ENCODE measurements at places on chromosomes 2 and 18.

DNA sequence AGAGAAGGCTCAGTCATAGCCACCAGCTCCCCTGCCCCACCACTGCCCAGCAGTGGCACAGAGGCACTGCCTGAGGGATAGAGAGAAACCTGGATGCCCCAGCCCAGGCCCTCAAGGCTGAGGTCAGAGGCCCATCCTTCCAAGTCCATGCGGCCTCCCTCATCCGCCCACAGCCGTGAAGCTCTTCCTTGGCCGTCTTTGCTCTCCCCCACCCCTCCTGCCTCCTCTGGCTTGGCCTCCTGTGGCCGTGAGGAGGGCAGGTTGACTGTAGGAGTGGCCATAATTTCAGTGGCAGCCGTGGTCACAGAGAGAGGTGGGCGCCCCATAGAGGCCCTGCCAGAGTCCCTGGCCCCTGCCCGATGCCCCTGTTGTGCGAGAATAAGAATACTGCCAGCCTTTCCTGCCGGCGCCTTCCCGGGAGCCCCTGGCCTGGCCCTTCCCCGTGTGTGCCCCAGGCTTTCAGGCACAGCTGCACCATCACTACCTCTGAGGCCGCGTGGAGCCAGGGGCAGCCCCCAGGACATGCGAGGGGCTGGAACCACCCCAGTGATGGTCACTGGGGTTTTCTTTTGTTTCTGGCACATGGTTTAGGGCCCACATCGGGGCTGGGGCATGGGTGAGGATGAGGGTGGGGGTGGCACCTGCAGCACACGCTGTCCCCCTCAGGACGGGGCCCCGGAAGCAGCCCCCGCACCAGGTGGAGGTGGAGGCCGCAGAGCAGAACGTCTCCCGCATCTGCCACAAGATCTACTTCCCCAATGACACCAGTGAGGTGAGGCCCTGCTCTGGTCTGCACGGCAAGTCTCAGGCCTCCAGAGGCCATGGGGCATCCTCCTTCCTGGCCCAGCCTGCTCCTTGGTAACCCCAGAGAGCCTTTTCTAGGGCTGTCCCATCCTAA lies 13.1 kb upstream of the GPR17 start:
- H3K27ac ChIP-seq: no peak overlapping the region
- H3K4me3 ChIP-seq: no peak overlapping the region
- no peaks in the 10 kb centered on the region for H3K27me3 ChIP-seq
- no peak for DNase-seq

DNA sequence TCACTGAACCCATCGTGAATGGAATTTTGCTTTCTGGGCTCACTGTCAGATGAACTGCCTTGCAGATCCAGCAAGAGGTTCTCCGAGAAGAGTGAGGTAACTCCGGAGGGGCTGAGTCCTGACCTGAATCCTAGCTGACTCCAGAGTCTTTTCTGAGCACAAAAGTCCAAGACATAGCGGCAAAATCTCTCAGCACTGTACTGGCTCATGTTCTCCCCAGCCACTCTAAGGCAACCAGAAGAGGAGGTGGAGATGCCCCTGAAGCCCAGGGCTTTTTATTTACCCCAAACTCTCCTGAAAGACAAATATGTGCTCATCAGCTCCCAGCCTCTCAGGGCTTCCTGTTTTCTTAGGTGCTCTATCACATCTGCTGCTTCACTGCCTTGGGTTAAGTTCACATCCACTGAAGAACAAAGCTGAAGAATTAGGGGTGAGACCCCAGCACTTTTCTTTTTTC lies 221.8 kb downstream of the MREG start:
- peak overlapping the region; percentile 23 for H3K27ac ChIP-seq
- no peak for DNase-seq
- no peaks in the 10 kb centered on the region for H3K36me3 ChIP-seq
- H3K4me3 ChIP-seq: no peak overlapping the region

DNA sequence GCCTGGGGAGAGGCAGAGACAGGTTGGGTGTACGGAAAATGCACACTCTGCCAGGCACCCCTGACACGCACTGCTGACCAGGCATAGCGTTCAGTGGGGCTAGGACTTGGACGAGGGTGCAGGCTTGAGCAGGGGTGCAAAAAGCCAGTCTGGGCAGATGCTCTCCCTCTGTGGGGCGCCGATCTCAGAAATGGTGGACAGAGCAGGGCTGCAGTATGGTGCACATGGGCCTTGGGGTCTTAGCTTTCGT lies 1.0 kb upstream of the ARHGEF4 start:
- peaks cover 38% of the 10 kb centered on the region for H3K27me3 ChIP-seq
- H3K36me3 ChIP-seq: no peaks in the 10 kb centered on the region
- H3K4me1 ChIP-seq: 0 out of 2 replicates have a peak, but pooled peaks cover 7% of the 10 kb centered on the region
- H3K27ac ChIP-seq: no peak overlapping the region

DNA sequence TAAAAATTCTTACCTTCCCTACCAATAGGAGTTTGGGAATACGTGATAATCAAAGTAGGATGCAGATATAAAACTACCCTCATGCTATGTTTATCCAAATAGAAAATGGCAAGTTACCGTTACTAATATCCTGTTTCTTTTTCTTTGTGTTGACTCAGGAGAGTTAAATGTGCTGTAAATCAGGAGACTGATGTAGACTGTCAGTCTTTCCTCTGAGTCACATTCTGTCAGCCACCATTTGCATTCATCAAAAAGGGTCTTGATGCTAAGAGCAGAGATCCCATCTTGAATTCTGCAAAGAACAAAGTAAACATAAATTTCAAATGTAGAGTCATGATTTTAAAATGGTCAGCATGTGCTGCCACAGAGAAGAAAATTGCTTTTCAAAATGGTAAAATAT lies 712.8 kb downstream of the SOCS6 start:
- H3K4me1 ChIP-seq: no peaks in the 10 kb centered on the region
- H3K4me3 ChIP-seq: no peak overlapping the region

- H3K27ac ChIP-seq: no peak overlapping the region
- H3K4me1 ChIP-seq: peaks cover 23% of the 10 kb centered on the region
- H3K4me3 ChIP-seq: no peak overlapping the region
- no peak for DNase-seq
Measured at GRCh38 chr2:149383340-149383739, 53.0 kb downstream of the LYPD6 start.

- peak within 1 kb of the TSS; percentile 73 for H3K4me3 ChIP-seq
- peak; percentile 66 for DNase-seq
- H3K27me3 ChIP-seq: peaks cover 42% of the 10 kb centered on the region
- H3K4me1 ChIP-seq: peaks cover 11% of the 10 kb centered on the region
Measured at GRCh38 chr2:238158509-238159070, at the start of gene ERFE. TSS of gene ERFE (plus strand) at chr2:238158970. CDS start at chr2:238159008, 38 bp downstream.
